ENCODE measurements at places on chromosomes 1 and 21. TPM values are rescaled to one million over a fixed set of nuclear protein-coding genes. Genes with fewer than 3 reads are reported as not detected.

ATAD3B gene
- 13.3 TPM for total RNA-seq

TRNP1 gene
- total RNA-seq = 99.0 TPM

DNA sequence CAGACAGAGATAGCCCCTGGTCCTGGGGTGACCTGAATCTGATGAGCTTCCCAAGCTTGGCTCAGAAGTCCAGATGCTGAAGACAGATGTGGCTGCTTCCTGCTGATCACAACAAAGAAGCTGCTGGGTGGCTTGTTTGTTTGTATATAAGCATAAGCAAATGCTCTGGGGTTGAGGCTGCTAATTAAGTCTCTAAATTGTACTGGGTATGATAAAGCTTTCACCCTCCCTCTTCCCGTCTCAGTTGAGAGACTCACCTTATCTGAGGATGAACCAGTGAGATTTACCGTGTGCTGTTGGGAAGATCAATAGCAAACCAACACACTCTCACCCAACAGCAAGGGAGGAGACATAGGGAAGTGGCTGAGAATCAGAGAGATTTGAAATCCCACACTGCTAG lies 42.0 kb downstream of the DAB1 start:
- DNase-seq = no peak

DNA sequence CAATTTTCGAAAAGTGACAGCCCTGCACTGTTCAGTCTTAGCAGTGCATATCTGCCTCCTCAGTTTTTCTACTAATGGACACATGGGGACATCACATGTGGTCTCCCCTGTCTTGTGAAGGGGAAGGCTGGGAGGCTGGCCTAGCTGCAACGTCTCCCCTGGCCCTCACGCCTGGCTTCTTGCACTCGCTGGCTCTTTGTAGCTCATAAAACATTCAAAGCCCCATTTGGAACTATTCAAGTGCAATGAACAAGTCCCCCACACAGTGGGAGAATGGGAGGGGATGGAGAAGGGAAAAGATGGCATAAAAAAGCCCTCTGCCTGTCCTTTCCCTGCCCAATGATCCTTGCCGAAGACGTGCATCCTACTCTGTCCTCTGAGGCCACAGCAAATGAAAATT lies 73.6 kb downstream of the PGBD5 start:
- no peak for DNase-seq

GRCh38 chr1:79852004-79852403 lies 845.5 kb upstream of the ADGRL4 start:
- DNase-seq = no peak

RGS13 gene
- not detected for total RNA-seq

DNA sequence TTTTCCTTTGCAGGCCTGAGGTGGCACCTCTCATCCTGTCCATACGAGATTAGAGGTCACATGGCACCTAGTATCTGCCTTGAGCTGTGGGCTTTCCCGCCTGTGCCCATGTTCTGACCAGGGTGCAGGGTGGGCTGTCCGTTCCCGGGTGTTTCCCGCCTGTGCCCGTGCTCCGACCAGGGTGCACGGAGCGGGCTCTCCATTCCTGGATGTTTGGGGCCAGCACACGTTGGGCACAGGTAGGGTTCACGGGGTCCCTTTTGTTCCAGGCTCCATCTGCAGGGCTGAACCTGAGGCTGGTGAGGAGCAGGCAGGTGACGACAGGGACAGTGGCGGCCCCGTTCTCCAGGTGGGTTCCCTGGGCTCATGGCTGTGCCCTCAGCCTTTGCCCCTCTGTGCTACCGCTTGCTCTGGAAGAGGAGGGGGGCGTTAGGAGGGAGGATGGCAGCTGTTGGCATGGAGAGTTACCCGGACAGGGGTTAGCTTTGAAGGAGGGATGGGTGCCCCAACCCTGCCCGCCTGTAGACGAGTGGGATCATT lies 10.0 kb downstream of the RRP1 start:
- no peak for DNase-seq

Measured in mammary epithelial cell (primary cell).